ENCODE measurements at places on chromosomes 3 and 15.

GRCh38 chr3:38276917-38277630, 5.0 kb upstream of the SLC22A14 start:
- DNase-seq: no peak

- no peak for DNase-seq
Measured at GRCh38 chr3:126682009-126682408, 22.0 kb upstream of the CHCHD6 start.

DNA sequence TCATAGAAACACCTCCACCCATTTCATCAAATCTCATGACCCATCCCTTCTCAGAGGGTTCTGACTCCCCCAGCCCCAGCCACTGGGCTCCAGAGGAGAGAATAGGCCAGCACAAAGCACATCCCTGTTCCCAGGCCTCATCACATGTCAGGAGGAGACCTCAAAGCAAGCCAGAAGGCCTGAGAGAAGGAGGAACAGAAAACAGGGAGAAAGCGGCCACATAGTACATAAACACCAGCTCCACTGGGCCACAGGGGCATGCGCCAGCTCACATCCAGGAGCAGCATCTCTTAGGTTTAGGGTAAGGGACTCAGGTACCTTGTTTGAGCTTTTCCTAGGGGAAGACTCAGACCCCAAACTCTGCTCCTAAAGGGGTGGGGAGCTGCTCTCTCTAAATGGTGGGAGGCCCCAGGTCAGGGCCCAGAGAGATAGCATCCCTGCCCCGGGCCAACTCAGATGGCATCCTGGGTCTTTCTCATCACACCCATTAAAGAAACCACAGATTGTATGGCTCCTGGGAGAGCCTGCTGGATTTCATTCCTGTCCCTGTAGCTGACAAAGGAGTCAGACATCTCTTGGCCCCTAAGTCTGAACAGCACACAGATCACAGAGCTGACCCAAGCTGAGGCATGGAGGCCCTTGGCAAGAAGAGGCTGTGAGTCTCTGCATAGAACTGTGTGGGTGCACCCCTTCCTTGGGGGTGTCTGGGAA, 2.5 kb downstream of the SHF start:
- DNase-seq: no peak

GRCh38 chr3:183884427-183885296, at the start of gene PARL:
Gene PARL, minus strand, starts transcription at chr3:183884880. Its CDS starts 34 bp downstream, at chr3:183884846.
- DNase-seq: peak; percentile 18

GRCh38 chr3:152269831-152270734, 1.4 kb downstream of the MBNL1 start:
- no peak for DNase-seq

DNA sequence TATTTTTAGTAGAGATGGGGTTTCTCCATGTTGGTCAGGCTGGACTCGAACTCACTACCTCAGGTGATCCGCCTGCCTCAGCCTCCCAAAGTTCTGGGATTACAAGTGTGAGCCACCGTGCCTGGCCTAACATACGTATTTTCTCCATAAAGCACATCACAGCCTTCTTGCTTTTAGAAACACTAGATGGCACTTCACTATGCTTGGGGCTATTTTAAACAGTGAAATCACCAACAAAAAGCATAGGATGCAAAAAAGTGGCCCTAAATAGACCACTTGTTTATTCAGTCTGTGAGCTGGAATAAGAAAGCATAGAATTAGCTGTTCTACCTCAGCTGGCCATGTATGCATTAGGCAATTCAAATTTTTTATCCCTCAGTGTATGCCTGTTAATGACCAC, 46.0 kb downstream of the PRICKLE2 start:
- no peak for DNase-seq

DNA sequence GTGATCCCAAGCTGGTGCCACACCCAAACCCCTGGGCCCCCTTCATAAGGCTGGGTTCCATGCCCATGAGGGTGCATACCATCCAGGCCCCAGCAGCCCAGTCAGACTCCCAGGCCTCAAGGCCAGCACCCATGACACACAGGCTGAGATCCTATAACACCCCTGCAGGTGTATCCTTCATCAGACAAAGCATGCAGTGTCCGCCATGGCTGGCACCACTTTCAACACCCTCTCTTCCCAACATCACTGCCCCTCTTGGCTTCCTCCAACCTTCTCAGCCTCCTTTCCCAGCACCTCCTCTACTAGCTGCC, 3.5 kb downstream of the CCDC51 start:
- DNase-seq: no peak

DNA sequence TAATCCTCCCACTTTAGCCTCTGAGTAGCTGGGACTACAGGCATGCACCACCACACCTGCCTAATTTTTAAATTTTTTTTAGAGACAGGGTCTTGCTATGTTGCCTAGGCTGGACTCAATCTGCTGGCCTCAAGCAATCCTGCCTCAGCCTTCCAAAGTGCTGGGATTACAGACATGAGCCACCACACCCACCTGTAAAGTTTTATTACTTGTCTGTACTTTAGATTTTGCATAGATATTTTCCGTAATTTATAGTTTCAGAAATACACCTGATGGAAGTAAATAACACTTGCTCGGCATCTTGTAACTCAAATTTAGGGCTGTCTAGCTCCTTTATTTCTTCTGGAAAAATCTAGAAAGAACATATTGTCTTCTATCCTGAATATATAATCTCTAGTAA, 5.8 kb downstream of the DZIP3 start:
- no peak for DNase-seq

- no peak for DNase-seq
Measured at GRCh38 chr3:98185180-98185579, 18.7 kb downstream of the OR5H15 start.

DNA sequence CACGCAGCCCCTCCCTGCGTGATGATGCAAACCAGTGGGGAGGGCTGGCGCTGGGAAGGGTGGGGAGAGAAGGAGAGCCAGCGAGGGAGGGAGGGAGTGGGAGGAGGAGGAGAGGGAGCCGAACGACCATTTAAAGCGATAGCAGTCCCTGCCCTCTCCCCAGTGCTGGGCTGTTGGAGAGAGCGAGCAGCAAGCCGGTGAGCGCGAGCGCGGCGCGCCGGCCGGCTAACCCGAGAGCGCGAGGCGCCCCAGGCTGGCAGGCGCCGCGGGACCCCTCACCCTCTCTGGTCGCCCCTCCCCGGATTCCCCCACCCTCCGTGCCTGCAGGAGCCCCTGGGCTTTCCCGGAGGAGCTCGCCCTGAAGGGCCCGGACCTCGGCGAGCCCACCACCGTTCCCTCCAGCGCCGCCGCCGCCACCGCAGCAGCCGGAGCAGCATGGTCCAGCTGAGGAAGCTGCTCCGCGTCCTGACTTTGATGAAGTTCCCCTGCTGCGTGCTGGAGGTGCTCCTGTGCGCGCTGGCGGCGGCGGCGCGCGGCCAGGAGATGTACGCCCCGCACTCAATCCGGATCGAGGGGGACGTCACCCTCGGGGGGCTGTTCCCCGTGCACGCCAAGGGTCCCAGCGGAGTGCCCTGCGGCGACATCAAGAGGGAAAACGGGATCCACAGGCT, at the start of gene GRM7:
Gene GRM7, plus strand, starts transcription at position 162 of the 671 bp plus-strand sequence.
- no peak for DNase-seq

DNA sequence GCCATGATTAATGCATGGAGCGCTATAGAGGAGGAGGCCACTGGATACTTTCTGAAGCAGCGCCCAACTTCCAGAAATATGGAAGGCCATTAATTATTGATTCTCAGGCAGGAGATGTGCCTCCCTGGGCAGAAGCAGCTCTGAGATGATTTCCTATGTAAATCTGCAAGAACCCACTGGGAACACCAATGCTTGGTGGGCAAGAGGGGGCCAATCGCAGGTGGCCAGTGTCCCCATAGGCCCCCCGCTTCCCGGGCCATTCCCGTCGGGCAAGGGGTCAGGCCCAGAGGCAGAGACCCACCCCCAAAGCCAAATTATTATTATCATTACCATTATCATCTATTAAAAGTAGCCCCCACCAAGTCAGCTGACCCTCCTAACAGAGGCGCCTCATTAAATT, 288.0 kb upstream of the TLE3 start:
- no peak for DNase-seq

DNA sequence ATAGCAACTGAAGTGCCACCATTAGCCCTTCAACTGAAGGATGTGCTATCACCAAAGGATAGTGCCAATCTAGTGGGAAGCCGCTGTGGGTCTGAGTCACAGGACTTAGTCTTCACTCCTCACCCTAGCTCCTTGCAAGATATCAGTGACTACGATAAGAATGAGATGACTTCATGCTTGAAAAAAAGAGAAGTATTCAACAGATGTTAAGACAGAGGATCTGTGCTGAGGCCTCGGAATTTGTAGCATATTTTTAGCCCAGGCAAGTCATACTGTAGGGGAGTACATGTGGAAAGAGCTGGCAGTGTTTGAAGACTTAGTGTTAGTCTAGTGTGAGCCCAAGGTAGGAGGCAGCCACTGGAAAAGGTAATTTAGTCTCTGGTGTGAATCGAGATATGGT, 270.7 kb upstream of the LRTM1 start:
- no peak for DNase-seq

DNA sequence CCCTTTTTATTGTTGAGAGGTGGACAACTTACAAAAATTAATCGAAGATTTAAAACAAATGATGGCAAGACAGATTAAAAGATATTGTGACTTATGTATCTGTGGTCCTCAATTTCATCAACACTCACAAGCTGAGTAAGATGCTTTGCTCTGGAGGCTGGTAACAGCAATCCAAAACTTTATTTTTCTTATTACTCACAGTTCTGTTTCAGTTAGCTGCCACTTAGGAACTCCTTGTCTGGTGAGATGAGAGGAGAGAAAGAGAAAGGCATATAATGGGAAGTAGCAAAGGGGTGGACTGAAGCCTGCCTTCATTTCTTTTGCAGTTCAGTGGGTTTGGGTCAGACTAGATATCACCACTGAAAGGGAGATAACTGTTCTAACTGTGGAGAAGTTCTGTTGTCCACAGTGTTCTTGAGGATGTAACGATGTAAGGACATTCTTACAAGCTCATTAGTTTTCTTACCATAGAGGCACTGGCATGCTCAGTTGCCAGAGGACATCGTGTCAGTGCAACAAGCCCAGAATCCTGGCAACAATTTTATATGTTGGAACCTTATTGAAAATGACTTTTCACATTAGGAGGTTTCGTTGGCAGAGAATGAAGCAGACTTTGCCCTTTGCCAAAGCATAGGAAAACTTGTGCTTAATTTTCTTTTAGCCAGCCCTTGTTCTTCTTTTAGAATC, 93.6 kb downstream of the PLCL2 start:
- DNase-seq: no peak

- no peak for DNase-seq
Measured at GRCh38 chr15:70062321-70062956, 35.3 kb downstream of the TLE3 start.

DNA sequence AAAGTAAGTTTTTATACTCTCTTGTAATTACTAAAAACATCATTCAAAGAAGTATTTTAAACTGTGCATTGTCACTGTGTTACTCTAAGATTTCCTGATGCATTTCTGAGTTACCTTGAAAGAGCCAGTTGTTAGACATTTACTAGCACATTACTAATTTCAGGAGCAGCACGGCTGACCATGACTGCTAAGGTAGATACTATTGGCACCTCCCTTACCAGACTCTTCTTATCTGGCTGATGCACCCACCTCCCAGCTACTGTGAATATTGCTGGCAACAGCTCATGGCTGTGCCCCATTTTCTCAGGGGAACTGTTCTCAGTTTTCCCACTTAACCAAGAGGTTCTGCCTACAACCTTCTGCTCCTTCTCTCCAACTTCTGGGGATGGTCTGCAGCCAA, 29.4 kb downstream of the COL6A5 start:
- no peak for DNase-seq

All from cortex of kidney (tissue), 1 donor.